ENCODE measurements at places on chromosomes 2 and 18. TPM values are rescaled to one million over a fixed set of nuclear protein-coding genes. Genes with fewer than 3 reads are reported as not detected.

DNA sequence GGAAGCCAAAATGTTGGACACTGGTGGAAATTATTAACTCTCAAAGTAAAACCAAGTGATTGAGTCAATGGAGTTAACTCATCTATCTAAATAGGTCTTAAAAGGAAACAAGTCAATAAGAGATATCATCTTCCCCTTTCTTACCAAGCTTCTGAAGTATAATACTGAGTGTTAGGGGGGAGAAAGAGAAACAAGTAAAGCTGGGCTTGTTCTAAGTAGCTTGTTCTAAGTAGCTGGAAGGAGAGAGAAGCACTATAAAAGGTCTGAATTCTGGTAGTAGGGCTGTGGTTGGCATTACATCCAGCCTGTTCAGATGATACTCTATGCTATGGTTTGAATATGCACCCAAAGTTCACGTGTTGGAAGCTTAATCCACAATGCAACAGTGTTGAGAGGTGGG, 26.8 kb downstream of the YES1 start:
- H3K27me3 ChIP-seq, result no peaks in the 10 kb centered on the region
- H3K4me1 ChIP-seq, result peaks cover 40% of the 10 kb centered on the region
- DNase-seq, result no peak
- no peak overlapping the region for H3K27ac ChIP-seq
- H3K36me3 ChIP-seq, result peaks cover 3% of the 10 kb centered on the region

GRCh38 chr18:64055019-64055418, 85.1 kb downstream of the SERPINB8 start:
- H3K4me3 ChIP-seq, result no peak overlapping the region
- H3K4me1 ChIP-seq, result no peaks in the 10 kb centered on the region
- H3K27me3 ChIP-seq, result no peaks in the 10 kb centered on the region
- no peak for DNase-seq
- H3K36me3 ChIP-seq, result no peaks in the 10 kb centered on the region

- no peak overlapping the region for H3K27ac ChIP-seq
- H3K27me3 ChIP-seq, result no peaks in the 10 kb centered on the region
- DNase-seq, result no peak
- H3K36me3 ChIP-seq, result no peaks in the 10 kb centered on the region
- no peaks in the 10 kb centered on the region for H3K4me1 ChIP-seq
- no peak overlapping the region for H3K4me3 ChIP-seq
Observed at GRCh38 chr18:6363216-6363615, 51.5 kb downstream of the L3MBTL4 start.

- H3K4me1 ChIP-seq, result peaks cover 37% of the 10 kb centered on the region
- peaks cover 4% of the 10 kb centered on the region for H3K27me3 ChIP-seq
- H3K27ac ChIP-seq, result no peak overlapping the region
- H3K36me3 ChIP-seq, result peaks cover 21% of the 10 kb centered on the region
- peak overlapping the region; percentile 71 for H3K4me3 ChIP-seq
Observed at GRCh38 chr2:231554327-231554726, 24.1 kb upstream of the NMUR1 start.

DNA sequence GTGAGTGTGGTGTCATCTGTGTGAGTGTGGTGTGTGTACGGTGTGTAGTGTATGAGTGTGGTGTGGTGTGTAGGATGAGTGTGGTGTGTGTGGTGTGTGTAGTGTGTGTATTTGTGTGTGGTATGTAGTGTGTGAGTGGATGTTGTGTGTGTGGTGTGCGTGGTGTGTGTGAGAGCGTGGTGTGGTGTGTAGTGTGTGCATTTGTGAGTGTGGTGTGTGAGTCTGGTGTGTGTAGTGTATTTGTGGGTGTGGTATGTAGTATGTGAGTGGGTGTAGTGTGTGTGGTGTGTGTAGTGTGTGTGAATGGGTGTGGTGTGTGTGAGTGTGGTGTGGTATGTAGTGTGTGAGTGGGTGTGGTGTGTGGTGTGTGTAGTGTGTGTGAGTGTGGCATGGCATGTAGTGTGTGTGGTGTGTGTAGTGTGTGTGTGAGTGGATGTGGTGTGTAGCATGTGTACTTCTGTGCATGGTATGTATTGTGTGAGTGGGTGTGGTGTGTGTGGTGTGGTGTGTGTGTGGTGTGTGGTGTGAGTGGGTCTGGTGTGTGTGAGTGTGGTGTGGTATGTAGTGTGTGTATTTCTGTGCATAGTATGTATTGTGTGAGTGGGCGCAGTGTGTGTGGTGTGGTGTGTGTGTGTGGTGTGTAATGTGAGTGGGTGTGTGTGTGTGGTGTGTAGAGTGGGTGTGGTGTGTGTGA, 227.8 kb downstream of the BCL2 start:
- H3K4me3 ChIP-seq, result no peak overlapping the region
- H3K27me3 ChIP-seq, result peaks cover 27% of the 10 kb centered on the region
- no peak overlapping the region for H3K27ac ChIP-seq
- peaks cover 4% of the 10 kb centered on the region for H3K4me1 ChIP-seq
- no peaks in the 10 kb centered on the region for H3K36me3 ChIP-seq

- H3K27me3 ChIP-seq, result no peaks in the 10 kb centered on the region
- H3K4me3 ChIP-seq, result no peak overlapping the region
- H3K27ac ChIP-seq, result no peak overlapping the region
Observed at GRCh38 chr18:79926715-79927606, 24.5 kb downstream of the SLC66A2 start.

DNA sequence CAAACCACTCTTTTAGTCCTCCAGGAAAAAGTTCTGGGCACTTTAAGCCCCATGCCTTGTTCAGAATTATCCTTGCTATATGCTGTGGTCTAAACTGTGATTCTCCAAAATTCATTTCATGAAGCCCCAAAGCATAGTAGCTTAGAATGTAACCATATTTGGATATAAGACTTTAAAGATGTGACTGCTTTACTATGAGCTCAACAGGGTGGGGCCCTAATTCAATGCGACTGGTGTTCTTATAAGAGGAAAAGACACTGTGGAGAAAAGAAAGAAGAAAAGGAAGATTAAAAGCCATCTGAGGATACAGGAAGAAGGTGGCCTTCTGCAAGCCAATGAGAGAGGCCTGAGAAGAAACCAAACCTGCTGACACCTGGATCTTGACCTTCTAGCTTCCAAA, 174.8 kb downstream of the GALNT13 start:
- DNase-seq, result no peak
- no peaks in the 10 kb centered on the region for H3K4me1 ChIP-seq
- no peak overlapping the region for H3K4me3 ChIP-seq
- no peak overlapping the region for H3K27ac ChIP-seq
- no peaks in the 10 kb centered on the region for H3K36me3 ChIP-seq

GRCh38 chr18:13061630-13062189, 70.5 kb downstream of the CEP192 start:
- H3K4me1 ChIP-seq, result peaks cover 8% of the 10 kb centered on the region
- no peak overlapping the region for H3K4me3 ChIP-seq
- no peak for DNase-seq
- peaks cover 72% of the 10 kb centered on the region for H3K36me3 ChIP-seq
- no peaks in the 10 kb centered on the region for H3K27me3 ChIP-seq

- H3K4me1 ChIP-seq, result peaks cover 2% of the 10 kb centered on the region
- no peak for DNase-seq
- no peak overlapping the region for H3K27ac ChIP-seq
- H3K4me3 ChIP-seq, result no peak overlapping the region
Observed at GRCh38 chr2:39660612-39661236, 5.0 kb upstream of the TMEM178A start.

DNA sequence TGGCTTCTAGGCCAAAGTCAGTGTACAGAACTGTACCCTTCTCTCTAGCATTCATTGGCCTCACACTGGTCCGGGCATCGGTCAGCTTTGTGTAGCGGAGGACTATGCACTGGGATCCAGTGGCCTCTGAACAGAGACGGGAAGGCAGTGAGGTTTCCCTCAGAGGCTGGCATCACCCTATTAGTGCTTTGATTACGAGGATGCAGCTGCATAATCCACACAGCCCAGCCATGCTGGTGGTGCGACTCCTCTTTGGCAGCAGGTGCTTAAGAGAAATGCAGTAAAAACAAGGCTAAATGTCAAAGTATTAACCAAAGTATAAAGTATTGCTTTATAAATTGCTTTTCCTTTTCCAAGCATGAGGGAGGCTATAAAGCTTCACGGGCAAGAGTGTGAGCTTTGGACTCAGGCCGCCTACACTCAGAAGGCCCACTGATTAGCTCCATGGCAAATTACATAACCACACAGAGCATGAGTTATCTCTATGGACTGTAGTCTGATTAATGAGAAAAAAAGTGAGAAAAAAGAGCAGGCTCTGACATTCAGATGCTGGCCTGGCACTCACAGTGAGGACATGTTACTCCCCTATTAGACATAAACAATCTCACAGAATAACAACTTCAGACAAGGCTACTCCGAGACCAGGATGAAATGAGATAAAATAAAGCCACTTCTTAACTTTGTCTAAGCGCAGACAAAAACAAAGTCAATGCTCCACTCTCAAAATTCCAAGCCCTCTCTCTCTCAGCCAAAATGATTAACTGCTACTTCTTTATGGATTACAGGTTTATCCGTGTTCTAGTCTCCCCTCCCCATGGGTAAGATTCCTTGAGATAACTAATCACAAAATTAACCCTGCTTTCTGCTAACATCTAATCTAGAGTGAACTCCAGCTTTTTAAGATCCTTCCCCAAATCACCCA, 6.4 kb upstream of the CRYGC start:
- no peaks in the 10 kb centered on the region for H3K36me3 ChIP-seq
- no peak overlapping the region for H3K27ac ChIP-seq
- H3K27me3 ChIP-seq, result no peaks in the 10 kb centered on the region
- H3K4me1 ChIP-seq, result peaks cover 11% of the 10 kb centered on the region

- H3K4me3 ChIP-seq, result no peak overlapping the region
- no peaks in the 10 kb centered on the region for H3K27me3 ChIP-seq
- no peak overlapping the region for H3K27ac ChIP-seq
- no peak for DNase-seq
- H3K36me3 ChIP-seq, result no peaks in the 10 kb centered on the region
Observed at GRCh38 chr2:207471261-207471660, 58.5 kb upstream of the CREB1 start.

DNA sequence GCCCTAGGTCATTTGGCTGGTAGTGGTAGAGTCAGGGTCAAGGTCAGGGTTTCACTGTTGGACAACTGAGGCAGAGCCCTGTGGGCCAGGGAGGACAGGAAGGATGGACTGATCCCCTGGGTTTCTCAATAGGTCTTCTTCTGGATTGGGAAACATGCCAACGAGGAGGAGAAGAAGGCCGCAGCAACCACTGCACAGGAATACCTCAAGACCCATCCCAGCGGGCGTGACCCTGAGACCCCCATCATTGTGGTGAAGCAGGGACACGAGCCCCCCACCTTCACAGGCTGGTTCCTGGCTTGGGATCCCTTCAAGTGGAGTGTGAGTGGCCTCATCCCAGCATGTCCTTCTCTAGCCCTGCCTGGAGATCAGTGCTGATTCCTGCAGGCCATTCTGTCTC, 18.1 kb downstream of the VIL1 start:
- H3K27me3 ChIP-seq, result no peaks in the 10 kb centered on the region
- H3K27ac ChIP-seq, result no peak overlapping the region
- no peaks in the 10 kb centered on the region for H3K36me3 ChIP-seq
- no peak overlapping the region for H3K4me3 ChIP-seq

GRCh38 chr2:220273082-220273481, 645.7 kb downstream of the SLC4A3 start:
- no peaks in the 10 kb centered on the region for H3K4me1 ChIP-seq
- DNase-seq, result no peak
- no peaks in the 10 kb centered on the region for H3K27me3 ChIP-seq
- H3K4me3 ChIP-seq, result no peak overlapping the region
- no peaks in the 10 kb centered on the region for H3K36me3 ChIP-seq

DNA sequence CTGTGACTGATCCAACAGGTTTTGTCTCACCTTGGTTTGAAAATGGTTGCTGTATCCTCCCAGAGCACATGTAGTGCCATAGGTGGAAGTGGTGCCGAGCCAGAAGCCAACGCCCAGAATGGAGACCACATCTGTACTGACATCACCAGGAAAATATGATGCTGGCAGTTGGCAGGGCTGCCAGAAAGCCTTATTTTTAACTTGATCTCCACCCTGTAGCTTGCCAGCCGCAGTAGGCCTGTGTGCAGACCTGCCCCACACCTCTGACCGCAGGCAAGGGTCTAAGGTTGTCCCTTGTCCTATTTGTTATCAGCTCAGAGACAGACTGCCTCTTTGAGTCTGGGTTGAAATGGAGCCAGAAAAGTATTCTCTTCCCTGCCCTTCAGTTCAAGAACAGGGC, 123.5 kb upstream of the EML6 start:
- peak overlapping the region; percentile 84 for H3K27ac ChIP-seq
- H3K27me3 ChIP-seq, result no peaks in the 10 kb centered on the region
- peaks cover 99% of the 10 kb centered on the region for H3K4me1 ChIP-seq
- peak; percentile 38 for DNase-seq
- peaks cover 55% of the 10 kb centered on the region for H3K36me3 ChIP-seq

DNA sequence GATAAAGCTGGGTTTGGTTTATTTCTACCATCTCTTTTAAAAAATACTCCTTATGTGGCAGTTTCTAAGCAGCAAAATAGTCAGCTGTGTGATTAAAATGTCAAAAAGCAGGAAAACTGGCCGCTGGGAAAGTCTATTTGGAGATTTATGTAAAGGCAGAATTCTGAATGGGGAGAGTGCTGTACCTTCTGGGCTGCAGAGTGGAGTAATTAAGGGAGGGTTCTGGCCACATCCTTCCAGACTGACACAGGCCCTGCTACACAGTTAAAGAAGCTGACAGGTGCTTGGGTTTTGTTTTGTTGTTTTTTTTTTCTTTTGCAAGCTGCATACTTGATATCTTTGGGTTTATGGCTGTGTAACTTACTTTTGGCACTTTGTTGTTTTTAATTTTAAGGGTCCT, 157.2 kb downstream of the WDSUB1 start:
- no peaks in the 10 kb centered on the region for H3K36me3 ChIP-seq
- no peak overlapping the region for H3K4me3 ChIP-seq
- no peak for DNase-seq
- no peaks in the 10 kb centered on the region for H3K27me3 ChIP-seq
- H3K4me1 ChIP-seq, result peaks cover 8% of the 10 kb centered on the region

- peaks cover 19% of the 10 kb centered on the region for H3K36me3 ChIP-seq
- H3K27me3 ChIP-seq, result no peaks in the 10 kb centered on the region
- peak overlapping the region; percentile 39 for H3K4me3 ChIP-seq
- DNase-seq, result no peak
- peaks cover 45% of the 10 kb centered on the region for H3K4me1 ChIP-seq
Observed at GRCh38 chr2:84999553-84999955, 28.6 kb downstream of the KCMF1 start.

DNA sequence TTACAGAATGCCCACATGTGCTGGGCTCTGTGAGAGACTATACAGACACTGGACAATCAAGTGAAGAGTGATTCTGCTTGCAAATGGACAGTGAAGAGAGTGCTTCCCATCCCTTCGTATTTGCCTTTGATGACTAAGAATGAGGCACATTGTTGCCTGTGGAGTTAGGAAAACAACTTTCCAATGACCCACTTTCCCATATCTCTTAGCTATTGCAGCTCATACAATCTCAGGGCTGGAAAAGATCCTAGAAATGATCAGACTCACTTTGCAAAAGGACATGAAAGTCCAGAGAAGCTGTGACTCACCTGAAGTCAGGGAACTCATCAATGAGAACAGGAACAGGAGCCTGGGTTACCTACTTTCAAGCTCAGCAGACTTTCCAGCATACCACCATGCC, 440.5 kb upstream of the TCF4 start:
- no peaks in the 10 kb centered on the region for H3K36me3 ChIP-seq
- no peak for DNase-seq
- H3K4me3 ChIP-seq, result no peak overlapping the region

GRCh38 chr2:201808027-201808426, 1.7 kb downstream of the CDK15 start:
- no peaks in the 10 kb centered on the region for H3K4me1 ChIP-seq
- peaks cover 25% of the 10 kb centered on the region for H3K27me3 ChIP-seq
- DNase-seq, result no peak
- H3K36me3 ChIP-seq, result no peaks in the 10 kb centered on the region

DNAJC10 gene
- total RNA-seq, result 63.5 TPM

LIMS3 gene
- not detected for total RNA-seq

PCARE gene
- total RNA-seq, result not detected

IL1RL1 gene
- total RNA-seq, result 10.7 TPM

GPR39 gene
- total RNA-seq, result not detected

TET3 gene
- 23.5 TPM for total RNA-seq

TUBA3E gene
- not detected for total RNA-seq

CNDP2 gene
- 166 TPM for total RNA-seq

VWC2L gene
- not detected for total RNA-seq

ATOH8 gene
- 0.07 TPM for total RNA-seq

SIX3 gene
- 0.25 TPM for total RNA-seq

C2orf78 gene
- not detected for total RNA-seq

All from activated T-helper 2 cell treated with anti-CD3 and anti-CD28 coated beads, Interferon-gamma antibody, Interleukin-2, Interleukin-4, amounts not matched to agents 10 μg/mL and 5 μg/mL and 100 μg/mL, durations not matched to agents 14 hours and 24 hours and 36 hours (primary cell).